ENCODE measurements at places on chromosomes 5 and 9.

- no peak for DNase-seq
Observed at GRCh38 chr5:110304176-110304575, 422.3 kb downstream of the TMEM232 start.

DNA sequence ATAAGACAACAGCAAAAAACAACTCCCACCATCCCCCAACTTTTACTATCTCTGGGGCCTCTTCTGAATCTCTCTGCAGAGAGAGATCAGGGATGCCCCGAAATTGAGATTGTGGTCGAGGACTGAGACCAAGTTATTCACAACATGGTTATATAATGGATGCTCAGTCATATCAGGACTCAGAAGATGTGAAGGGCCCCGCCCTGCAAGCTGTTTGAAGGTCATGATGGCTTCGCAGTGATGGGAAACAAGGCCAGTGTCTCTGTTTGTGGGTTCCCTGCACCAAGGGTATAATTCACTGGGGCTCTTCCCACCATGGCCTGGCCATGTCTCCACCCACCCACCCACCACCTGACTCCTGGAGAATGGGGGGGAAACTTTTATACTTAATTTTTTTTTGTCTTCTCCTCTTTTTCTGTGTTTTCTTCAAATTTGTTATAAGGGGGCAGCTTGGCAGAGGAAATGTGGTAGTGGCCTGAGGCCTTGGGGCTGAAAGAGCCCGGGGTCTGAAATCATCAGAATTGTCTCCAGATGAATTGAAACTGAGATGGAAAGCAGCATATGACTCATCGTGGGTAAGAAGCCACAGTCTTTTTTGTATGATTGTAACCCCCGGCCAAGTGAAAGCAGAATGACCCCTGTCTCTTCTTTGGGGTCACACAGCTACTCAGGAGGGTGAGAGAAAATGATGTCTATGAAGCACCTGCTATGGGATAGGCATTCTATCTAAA, 15.0 kb upstream of the TEX48 start:
- no peak for DNase-seq

- DNase-seq = no peak
Observed at GRCh38 chr5:115857626-115858349, 16.1 kb downstream of the AP3S1 start.

DNA sequence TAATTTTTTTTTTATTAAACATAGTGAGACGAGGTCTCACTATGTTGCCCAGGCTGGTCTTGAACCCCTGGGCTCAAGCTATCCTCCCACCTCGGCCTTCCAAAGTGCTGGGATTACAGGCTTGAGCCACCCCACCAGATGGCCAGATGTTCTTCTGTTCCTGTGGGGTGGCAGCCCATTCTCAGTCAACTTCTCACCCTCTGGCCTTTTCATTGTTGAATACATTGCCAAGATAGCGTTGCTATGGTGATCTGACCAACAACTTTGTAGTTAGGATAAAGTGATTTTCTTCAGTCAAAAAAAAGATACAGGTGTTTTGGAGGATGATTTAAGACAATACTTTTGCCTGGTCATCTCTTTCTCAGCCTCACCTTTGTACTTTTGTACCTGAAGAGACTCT, 109.1 kb downstream of the EGFLAM start:
- no peak for DNase-seq

DNA sequence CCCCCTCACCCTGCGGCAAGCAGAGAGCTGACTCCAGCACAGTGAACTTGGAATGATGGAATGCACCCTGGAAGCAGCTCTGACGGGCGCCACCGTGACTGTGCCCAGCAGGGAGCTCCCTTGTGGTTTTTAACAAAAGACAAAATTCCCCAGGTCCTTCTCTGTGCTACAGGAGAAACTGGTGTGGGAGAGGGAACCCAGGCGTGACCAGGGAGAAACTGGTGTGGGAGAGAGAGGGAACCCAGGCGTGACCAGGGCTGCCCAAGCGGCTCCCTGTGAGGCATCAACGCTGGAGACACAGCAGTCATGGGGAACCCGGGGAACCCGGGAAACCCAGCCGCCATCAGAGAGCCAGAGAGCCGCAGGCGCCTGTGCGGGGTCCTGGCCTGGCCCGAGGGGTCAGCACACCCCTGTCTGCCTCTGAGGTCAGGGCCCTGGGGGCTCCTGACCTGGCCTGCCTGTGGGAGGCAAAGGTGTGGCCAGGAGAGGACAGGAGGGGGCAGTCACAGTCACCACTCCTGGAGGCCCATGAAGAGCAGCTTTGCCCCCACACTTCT, 3.1 kb upstream of the AHRR start:
- no peak for DNase-seq

DNA sequence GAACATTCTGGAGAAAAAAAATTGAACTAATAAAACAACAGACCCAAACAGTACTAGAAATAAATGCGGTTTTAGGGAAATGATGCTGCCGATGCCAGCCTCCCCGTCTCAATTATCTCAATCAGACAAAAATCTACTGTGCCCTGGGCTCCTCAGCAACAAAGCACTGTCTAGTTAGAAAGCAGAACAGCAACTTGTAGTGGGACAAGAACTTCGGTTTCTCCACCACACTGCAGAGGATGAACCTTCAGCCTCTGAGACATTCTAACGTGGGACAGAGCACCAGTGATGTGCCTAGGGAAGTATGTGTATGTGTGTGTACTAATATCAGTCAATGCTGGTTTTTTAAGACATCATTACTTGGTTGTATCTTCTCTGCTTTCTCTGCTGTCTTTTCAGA, 11.1 kb upstream of the CAST start:
- DNase-seq = no peak

DNA sequence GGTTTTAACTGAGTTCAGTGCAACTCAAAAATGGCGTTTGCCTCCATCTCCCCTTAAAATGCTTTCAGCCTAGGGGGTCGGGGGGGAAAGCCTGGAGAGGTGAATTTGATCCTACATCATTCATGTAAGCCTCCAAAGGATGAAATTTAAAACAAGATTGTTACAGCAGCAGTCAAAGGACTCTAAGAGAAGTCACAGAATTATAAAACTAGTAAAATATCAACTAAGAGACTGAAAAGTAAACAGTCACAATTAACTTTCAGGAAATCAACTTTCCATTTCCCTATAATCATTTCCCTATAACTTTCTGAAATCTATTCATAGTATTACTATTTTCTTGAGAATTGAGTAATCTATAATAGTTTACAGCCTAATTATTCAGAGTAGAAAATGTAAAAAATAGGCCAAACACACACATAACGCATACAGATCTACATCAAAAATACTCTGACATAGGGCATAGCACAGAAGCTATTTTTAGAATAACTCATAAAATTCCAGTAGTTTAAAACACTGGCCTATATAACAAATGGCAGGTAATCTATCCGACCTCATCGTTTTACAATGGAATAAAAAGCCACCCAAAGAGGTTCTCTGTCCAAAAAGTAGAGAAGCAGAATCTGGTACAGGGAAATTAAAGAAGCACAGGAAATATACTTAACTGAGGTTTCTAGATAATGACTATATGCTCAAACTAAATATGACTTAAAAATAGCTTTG, 37.6 kb downstream of the FBXL17 start:
- no peak for DNase-seq

GRCh38 chr5:111511174-111511830, 1.0 kb downstream of the STARD4 start:
- DNase-seq = no peak

DNA sequence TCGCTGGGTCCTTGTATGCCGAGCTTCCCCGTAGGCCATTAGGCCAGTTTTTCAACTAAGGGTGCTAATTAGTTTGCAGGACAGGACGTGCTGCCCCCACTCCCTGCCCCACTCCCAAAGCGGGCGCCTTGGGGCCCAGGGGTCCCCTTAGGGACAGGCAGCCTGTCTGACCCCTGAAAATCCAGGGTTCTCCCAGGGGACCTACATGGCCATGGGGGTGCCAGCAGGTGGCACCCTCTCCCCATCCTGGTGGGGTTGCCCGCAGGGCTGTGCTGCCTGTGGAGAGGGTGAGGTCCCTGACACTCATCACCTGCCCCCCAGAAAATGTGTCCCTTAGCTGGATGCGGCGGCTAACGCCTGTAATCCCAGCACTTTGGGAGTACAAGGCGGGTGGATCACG, 8.5 kb upstream of the CCDC187 start:
- no peak for DNase-seq

GRCh38 chr5:39140558-39141168, 66.5 kb upstream of the RICTOR start:
- DNase-seq = no peak

GRCh38 chr9:37575511-37575914, 667 bp downstream of the FBXO10 start:
- no peak for DNase-seq

GRCh38 chr5:56648460-56649034, 166.8 kb upstream of the MAP3K1 start:
- no peak for DNase-seq

DNA sequence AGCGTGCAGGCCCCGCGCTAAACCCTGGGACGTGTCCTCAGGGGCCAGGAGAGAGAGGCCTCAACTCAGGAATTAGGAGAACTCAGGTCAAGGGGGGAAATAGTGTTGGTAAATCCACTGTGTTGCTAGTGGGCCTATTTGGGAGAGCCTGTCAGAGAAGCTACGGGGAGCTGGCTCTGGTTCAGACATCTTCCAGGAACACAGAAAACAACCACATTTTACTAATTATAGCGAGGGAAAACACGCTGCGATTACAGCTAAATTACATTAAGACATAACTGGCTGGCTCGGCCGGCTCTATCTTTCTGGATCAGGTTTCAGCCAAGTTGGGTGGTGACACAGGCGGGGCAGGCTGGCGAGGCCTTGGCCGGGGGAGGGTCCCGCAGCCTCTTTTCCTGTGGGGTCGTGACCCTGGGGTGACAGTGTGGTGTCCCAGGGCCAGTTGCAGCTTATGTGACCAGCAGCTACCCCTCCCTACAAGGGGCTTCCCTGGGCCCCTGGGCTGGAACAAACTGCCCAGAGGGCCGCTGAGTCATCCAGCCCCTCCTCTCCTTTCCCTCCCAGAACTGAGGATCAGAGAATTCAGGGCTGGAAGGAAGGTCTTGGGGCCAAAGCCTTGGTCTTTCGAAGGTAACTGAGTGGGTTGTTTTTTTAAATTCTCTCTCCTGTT, 75.1 kb downstream of the FGF18 start:
- no peak for DNase-seq

- no peak for DNase-seq
Observed at GRCh38 chr5:31078956-31079355, 114.5 kb upstream of the CDH6 start.

- DNase-seq = no peak
Observed at GRCh38 chr5:87807783-87808182, 395.1 kb upstream of the CCNH start.

- DNase-seq = no peak
Observed at GRCh38 chr5:78331523-78332080, 28.8 kb upstream of the SCAMP1 start.
